HCT116 (cell line): ENCODE measurements at places on chromosomes 1 and 21.
A peak's percentile ranks its signal among the peaks of the same experiment; 100 is the strongest.

GRCh38 chr21:41102281-41102680, 65.7 kb upstream of the BACE2 start:
- DNase-seq = no peak

DNA sequence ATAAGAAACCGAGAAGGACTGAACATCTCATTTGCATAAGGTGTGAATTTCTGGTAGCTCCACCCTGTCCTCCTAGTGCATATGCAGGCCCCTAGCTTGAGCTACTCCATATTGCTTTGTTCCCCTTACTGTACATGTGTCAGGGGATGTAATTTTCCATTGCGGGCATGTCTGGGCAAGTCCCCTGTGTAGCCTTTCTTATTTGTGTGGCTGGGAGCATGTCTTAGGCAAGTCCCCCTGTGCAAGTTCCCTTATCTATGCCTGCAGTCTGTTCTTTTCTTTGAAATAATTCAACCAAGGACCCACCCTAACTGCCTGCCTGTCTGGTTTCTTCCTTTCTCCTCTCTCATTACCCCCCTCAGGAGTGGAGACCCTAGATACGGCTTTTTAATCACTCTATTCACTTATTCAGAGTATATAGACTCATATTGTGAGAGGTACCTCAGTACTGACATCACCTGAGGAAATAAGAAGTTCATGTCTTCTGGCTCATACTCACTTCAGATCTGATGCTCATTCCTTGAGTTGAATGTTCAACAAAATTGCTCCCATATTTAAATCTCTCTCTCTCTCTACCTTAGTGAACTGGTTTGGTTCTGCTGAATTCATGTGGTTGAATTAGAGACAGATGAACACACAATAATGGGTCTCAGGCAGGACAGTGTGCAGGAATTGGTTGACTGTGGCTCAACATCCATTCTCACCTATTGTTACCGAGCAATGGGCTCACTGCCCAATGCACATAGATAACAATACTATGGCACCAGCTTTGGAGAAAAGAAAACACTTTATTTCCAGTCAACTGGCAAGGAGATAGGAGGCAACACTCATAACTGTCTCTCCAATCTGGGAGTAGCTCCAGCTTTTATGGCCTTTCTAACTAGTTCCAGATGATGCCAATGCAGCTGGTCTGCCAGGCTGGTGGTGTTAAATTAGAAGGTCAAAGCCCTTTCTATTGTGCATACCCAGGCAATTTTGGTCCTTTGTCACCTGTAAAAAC, 27.9 kb upstream of the NPL start:
- DNase-seq = no peak

DNA sequence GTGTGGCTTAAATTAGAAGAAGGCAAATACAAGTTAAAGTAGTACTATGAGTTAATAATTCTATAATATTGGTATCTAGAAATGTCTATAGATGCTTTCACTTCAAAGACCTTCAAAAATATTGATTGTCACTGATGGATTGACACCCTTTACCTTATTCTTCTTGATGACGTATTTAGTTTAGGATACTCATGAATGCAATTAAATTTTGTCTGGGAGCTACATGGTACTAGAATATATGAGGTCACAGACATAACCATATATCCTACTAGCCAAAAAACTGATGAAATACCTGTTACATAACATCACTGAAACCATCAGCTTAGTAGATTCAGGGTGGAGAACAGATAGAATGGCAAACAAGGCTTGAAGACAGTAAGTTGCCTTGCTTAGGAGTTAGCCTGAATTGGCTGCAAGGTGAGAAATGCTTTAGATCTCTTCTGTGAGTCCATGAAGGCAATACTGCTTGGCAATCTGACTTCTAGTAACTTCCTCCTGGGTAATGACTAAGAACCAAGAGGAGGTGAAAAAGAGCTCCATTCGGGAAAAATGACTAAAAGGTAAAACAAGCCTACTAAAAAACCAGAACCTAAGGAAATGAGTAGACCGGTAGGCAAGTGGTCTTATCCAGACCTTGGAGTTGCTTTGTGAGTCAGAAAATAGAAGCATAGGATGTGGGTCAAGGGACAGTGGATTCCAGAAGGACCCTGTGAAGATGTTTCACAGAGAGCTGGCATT, 16.9 kb upstream of the ARHGAP29 start:
- no peak for DNase-seq

- peak; percentile 74 for DNase-seq
These were observed 46.8 kb downstream of the PTPRU start for GRCh38 chr1:29282924-29283803.

- DNase-seq = no peak
These were observed 37.1 kb upstream of the PTGS2 start for GRCh38 chr1:186717286-186717685.

DNA sequence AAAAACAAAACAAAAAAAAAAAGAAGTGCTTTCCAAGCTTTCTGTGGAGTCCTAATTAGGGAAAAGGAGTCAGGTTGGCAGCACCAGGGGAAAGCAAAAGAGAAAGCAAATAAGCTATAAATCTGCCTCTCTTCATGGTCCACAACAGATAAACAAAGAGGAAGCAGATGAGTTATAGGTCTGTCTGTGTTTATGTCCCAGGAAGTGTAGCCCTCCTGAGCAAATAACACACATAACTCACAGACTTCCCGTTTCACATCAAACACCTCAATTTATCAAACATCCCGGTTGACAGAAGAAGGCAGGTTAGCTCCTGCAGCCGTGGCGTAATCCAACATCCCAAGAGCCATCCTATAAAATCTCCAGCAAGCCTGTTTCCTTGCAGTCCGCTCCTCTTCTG, 5.6 kb upstream of the SLC2A5 start:
- DNase-seq = no peak

- DNase-seq = no peak
These were observed 69.4 kb downstream of the NTPCR start for GRCh38 chr1:233019778-233020325.

DNA sequence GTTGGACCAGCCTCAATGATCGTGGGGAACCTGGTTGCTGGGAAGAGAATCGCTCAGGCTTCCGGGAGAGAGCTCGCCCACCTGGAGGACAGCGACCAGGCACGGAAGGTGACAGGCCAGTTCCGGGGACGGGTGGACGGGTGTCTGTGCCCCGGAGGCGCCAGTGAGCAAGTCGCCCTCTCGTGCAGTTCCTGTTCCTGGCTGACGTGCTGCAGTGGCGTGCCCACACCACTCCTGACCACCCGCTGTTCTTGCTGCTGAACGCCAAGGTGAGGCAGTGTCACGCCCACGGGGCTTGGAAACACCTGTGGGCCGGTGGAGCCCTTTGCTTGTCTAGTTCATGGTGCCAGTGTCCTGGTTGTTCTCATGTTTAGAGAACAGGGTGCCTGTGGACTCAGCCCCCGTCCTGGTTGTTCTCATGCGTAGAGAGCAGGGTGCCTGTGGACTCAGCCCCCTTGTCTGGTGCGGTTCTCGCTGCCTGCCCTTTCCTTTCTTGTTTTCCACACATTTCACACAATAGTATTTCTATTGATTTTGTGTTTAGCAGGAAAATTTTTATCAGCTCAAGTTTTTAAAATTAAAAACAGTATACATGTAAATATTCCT, 53.1 kb downstream of the S100B start:
- DNase-seq = no peak

GRCh38 chr1:162074276-162075005, 5.0 kb downstream of the NOS1AP start:
- DNase-seq = peak; percentile 67

- DNase-seq = no peak
These were observed 16.6 kb upstream of the RNF19B start for GRCh38 chr1:32981003-32981901.

GRCh38 chr1:112800289-112800688, 85.2 kb upstream of the PPM1J start:
- DNase-seq = no peak

- DNase-seq = no peak
These were observed 18.9 kb upstream of the BATF3 start for GRCh38 chr1:212718499-212718898.

- DNase-seq = no peak
These were observed 383.9 kb downstream of the TGFB2 start for GRCh38 chr1:218728898-218729565.

DNA sequence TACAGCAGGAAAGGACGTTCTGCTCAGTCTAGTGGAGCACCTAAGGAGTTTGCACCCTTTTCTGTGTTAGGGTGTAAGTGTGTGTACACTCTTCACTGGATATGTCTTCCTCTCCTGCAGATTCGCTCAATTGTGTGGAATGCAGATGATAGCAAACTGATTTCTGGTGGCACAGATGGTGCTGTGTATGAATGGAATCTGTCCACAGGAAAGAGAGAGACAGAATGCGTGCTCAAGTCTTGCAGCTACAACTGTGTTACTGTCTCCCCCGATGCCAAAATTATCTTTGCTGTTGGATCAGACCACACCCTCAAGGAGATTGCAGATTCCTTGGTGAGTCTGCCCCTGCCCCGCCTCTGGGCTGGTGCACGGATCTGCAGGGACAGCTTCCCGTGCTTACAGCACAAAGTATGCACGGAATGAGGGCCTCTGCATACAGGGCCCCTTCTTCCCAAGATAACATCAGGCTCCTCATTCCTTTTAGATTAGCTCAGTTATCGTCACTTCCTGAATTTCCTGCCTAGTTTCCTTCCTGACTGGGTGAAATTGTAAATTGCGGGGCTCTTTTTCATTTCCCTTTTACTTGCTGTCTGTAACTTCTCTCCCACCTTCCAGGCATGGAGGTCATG, 34.6 kb downstream of the CFAP57 start:
- peak; percentile 68 for DNase-seq

GRCh38 chr1:96510911-96511310, 210.7 kb upstream of the PTBP2 start:
- no peak for DNase-seq

GRCh38 chr21:44294391-44295162, 5.3 kb upstream of the PFKL start:
- no peak for DNase-seq

DNA sequence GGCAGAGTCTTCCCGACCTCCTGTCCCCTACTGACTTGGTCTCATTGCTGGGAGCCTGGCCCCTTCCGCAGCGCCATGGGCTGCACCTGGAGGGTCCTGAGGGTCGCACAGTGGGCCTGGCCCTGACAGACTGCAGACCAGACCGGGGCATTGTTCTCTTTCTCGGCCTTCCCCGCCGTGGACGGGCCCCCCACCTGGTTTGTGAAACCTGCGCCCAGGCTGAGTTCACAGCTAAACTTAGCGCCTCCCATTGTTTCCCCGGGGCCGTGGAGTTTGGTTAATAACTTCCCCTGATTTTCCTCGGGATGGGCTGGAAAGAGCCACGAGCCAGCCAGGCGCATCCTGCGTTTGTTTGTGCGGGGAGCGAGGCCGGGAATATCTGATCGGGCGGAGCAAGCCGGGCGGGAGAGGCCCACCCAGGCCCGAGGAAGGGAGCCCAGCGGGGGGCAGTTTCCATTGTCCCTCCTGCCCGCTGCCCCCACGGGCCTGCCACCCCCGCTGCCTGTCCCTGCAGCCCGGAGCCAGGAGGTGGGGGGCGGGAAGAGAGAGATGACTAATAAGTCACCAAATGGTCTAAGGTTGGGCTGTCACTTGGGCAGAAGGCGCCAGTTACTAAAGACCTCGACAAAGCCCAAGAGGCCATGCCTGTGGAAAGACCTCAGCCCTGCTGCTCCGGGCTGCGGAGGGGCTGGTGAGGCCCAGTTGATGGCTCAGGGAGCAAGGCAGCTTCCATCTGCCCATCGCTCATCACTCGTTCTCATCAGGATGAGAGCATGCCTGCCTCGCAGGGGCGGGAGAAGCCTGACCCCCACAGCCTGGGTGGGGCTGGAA, 39.0 kb upstream of the ARHGEF16 start:
- no peak for DNase-seq

DNA sequence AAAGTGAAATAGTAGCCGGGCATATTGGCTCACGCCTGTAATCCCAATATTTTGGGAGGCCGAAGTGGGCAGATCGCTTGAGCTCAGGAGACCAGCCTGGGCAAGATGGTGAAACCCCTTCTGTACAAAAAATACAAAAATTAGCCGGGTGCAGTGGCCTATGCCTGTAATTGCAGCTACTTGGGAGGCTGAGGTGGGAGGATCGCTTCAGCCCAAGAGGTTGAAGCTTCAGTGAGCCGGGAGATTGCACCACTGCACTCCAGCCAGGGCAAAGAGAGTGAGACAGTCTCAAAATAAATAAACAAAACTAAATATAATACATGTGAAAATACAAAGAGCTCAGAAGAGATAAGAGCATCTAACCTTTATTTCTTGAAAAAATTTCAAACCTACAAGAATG, 2.3 kb upstream of the MSTO1 start:
- no peak for DNase-seq

GRCh38 chr1:166237675-166238074, 70.9 kb upstream of the FAM78B start:
- no peak for DNase-seq
